Omental fat pad (tissue), 4 donors: ENCODE measurements at places on chromosomes 11 and 22.

DNA sequence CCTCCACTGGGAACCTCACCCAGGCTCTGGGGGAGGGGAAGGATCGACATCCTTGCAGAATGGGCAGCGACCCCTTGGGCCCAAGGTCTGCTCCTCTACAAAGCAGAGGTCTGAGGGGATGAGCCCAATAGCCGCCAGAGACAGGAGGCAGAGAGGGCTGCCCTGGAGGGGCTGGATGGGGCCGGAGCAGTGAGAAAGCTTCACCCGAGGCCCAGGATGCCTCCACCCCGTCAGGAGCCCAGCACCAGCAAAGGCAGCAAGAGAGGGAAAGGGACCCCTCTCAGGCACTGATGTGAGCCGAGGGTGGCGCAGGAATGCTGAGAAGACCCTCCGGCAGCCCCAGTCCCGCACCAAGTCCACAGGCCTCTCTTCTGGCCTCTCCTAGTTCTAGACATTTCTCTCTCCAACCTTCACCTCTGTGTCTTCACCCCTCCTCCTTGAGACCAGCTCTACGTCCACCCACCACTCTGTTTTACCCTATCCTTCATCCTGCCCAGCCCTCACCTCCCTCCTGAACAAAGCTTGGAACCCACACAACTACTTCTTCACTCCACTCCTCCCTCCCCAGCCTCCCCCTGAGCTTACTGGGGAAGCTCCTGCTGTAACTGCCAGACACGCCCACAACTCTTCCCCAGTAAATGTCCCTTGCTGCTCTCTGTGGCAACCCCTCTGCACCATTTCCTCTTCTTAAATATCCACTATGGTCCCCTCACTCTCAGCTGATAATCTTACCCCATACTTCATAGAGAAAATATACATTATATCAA lies 131.9 kb downstream of the MPPED1 start:
- DNase-seq = no peak

DNA sequence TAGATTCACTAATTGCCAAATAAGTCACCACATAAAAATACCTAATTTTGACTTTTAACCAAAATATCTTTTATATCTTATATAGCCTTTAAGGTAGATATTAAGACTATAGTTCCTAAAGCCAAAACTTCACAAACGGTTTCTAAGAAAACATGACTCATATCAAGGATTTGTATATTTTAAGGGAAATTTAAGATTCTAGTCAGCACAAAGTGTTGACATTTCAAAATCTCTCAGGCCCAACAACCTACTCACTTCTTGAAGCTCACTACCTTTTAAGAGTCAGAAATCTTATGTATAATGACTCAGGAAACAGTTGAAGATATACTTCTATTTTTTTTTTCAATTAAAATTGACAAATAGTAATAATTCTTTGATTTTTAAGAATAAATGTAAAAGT lies 221.9 kb downstream of the SBF2 start:
- DNase-seq = no peak

- DNase-seq = peak; percentile 48
Measured at GRCh38 chr11:46380340-46381047, 975 bp upstream of the MDK start.

- no peak for DNase-seq
Measured at GRCh38 chr11:19861171-19861570, 148.5 kb downstream of the NAV2 start.

GRCh38 chr11:1232883-1233321 lies 10.0 kb downstream of the MUC5B start:
- no peak for DNase-seq
